Activated CD8-positive, alpha-beta T cell treated with anti-CD3 and anti-CD28 coated beads for 36 hours (primary cell): ENCODE measurements at places on chromosomes 6 and 20. TPM values are rescaled to one million over a fixed set of nuclear protein-coding genes. Genes with fewer than 3 reads are reported as not detected.
A peak's percentile ranks its signal among the peaks of the same experiment; 100 is the strongest.

SNHG17 gene
- 159 TPM for total RNA-seq

OR12D3 gene
- not detected for total RNA-seq

EDN1 gene
- total RNA-seq: 0.14 TPM

ERVFRD-1 gene
- total RNA-seq: not detected

DNA sequence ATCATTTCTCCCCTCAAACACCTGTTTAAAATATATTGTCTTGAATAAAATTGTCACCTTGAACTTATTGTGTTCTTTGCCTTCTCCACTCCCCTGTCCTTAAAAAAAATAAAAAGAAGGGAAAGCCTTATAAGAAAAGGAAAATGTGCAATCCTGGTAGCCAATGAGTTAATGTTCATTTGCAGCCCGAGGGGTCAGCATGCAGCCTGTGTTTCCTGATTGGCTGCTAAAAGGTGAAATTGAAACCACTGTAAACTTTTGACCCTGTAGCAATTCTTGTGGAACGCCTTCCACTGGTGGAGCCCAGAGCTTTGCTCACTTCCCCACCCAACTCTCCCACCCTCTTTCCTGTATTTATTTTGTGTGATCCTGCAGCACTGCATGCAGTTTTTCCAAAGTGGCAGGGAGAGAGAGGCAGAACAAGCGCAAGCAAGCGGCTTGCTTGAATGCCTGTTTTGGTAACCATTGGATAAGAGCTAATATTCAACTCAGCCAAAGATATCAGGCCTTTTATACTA is 74.9 kb downstream of the NCOA3 start:
- DNase-seq: peak; percentile 6

- no peak for DNase-seq
Observed at GRCh38 chr20:1891263-1892118, 3.7 kb upstream of the SIRPA start.

GRCh38 chr20:52565614-52566013 is 374.0 kb upstream of the ZFP64 start:
- no peak for DNase-seq

- DNase-seq: peak; percentile 76
Observed at GRCh38 chr6:44064089-44064947, 62.9 kb downstream of the MRPL14 start.

- DNase-seq: peak; percentile 7
Observed at GRCh38 chr20:44271915-44272663, 25.0 kb downstream of the GDAP1L1 start.

DNA sequence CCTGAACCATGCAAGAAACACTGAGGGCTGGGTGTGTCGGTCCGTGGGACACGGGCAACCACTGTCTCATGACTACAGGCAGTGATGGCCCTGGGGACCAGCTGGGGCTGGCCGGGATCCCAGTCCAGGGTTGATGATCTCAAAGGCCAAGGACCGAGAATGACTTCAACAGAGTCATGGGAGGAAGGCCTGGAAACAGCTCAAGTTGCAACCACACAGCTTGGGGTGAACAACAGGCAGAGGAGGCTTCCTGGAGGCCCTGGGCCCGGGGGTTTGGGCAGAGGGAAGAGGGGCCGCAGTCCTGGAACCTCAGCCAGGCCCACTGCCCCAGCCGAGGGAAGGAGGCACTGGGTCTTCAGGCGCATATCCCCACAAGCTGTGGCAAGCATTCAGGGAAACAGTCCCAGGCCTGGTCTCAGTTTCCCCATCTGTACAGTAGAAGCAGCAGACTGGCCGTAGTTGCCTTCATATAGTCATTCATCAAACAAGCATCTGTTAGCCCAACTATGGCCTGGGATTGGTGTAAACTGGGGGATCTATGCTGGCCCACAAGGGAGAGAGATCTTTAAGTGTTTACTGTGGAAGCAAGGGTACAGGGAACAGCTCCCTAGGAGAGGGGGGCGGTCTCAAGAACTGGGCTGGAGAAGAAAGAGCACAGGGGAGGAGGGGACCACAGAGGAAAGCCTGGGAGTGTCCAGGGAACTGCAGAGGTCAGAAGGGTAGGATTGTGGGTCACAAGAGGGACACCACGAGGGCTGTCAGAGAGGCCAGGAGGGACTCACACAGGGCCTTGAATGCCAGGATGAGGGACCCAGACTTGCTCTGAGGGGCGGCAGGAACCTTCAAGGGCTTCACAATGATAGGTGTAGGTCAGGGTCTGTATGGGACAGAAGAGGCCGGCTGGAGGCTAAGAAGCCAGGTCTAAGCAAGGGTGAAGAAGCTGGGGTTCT is 2.1 kb downstream of the MYL9 start:
- no peak for DNase-seq

- DNase-seq: no peak
Observed at GRCh38 chr20:44020406-44021148, 105.9 kb downstream of the TOX2 start.

DNA sequence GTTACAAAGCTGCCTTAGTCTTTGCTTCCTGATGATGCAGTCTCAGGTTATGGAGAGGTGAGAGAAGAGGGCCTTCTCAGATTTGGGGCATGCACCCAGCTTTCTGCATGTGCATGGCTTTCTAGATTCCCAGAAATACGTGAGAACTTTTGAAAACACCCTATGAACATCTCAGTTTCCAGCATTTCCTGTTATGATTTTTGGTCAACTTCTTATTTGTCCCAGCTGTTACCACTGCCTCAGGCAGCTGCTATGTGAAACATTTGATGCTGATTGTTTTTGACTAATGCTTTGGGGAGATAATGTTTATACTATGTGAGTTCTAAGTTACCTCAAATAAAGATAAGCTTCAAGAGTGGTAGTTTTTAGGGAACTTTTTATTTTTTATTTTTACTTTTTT is 9.5 kb upstream of the SNAP25 start:
- DNase-seq: no peak

GRCh38 chr20:51237791-51238190 is 214.9 kb upstream of the KCNG1 start:
- DNase-seq: no peak
